Activated CD4-positive, CD25-positive, alpha-beta regulatory T cell (primary cell): ENCODE measurements at places on chromosomes 2 and 18.

GRCh38 chr2:41598161-41598894, 449.5 kb upstream of the PKDCC start:
- no peak for DNase-seq

DNA sequence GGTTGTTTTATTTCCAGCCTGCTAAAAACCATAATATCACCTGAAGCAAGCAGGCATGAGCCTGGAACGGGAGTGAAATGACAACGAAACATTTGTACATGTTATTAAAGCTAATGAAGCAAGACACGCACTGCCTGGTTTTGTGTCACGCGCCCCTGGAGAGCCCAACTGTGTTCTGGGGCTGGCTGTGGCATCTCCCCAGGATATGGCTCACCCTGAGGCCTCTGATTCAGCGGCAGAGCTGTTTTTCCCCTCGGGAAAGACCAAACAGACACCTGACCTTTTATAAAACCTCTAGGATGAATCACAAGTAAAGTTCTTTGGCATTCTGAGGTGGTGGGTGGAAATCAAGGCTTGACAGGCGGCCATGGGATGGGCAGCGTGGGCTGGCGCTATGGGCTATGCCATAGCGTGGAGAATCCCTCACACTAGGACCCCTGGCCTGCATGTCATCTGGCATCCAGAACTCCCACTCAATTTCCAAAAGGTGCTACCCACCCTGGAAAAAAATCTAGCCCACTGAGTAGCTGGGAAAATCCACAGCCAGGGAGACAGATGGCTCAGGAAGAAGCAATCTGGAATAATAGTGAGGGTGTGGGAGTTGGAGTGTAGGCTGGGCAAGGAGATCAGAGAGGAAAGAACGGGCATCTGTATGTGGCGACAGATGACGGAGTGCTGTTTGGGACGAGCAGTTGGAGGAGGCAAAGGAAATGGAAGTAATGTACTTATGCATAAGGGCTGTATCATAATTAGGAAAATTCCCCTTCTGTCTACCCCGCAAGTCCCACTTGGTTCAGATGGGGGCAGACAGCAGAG, 262.0 kb downstream of the AFF3 start:
- DNase-seq = no peak

- no peak for DNase-seq
Observed at GRCh38 chr2:88006912-88007439, 9.4 kb downstream of the RNU2-63P start.

DNA sequence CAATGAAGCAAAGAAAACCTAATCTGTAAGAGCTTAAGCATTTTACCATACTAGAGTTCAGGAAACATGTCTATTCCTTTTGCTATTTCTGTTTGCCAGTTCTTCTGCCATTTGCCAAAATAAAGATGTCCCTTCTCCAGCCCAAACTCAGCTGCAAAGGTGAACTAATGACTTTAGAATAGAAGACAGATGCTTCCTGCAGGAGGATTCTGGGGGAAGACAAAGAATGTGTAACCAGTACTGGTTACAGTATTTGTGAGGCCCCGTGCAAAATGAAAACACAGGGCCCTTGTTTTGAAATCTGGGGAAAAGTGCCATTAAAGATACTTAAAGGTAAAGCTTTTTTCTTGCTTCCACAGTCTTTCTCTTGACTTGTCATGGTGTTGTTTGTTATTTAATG, 34.3 kb upstream of the MTX2 start:
- no peak for DNase-seq

DNA sequence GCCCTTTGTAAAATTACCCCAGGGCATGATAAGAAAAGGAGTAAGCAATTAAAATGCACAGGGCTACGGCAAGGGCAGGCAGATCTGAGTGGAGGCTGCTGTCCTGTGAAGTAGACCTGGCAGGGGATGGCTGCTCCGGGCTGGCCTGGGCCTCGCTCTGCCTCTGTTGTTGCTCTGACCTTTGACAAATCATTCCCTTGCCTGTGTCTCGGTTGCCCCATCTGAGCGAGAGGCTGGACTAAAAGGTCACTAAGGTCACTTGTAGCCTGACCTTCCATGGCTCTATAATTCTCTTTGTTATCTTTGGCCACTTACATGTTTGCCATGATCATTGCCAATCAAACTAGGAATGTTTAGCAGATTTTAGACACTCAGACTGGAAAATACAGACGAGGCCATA, 118.1 kb downstream of the KLHL29 start:
- no peak for DNase-seq

GRCh38 chr2:231348173-231348572, 47.3 kb upstream of the B3GNT7 start:
- DNase-seq = no peak

DNA sequence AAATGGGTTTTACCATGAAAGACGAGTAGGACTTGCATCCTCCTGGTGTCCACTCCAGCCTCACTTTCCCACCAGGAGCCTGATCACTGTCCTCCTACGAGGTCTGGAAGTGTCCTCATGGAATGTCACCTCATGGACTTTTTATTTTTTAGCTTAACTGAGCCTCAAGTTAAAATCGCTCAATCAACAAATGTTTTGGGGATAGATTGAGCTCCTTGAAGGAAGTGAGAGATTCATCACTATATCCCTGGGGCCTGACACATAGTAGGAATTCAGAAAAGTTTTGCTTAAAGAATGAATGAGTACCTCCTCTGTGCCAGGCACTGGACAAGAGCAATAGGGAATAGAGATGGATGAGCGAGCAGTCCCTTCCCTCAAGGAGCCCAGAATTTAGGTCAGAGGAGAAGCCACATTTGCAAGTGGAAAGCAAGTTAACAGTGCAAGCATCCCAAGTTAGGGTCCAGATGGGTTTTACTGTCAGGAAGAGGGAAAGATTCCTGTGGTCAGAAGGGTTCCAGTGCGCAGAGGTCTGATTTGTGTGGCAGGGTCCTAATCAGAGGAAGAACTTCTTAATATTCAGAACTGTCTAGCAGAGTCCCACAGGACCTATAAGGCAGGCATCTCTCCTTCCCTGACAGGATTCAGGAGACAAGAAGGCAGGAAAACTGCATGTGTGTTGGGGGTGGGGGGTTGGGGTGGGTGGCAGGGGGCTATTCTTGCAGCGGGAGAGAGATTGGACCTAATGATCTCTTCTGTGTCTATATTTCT, 67.0 kb downstream of the MYCN start:
- DNase-seq = no peak

GRCh38 chr2:172586245-172586891, 30.5 kb downstream of the PDK1 start:
- DNase-seq = no peak

DNA sequence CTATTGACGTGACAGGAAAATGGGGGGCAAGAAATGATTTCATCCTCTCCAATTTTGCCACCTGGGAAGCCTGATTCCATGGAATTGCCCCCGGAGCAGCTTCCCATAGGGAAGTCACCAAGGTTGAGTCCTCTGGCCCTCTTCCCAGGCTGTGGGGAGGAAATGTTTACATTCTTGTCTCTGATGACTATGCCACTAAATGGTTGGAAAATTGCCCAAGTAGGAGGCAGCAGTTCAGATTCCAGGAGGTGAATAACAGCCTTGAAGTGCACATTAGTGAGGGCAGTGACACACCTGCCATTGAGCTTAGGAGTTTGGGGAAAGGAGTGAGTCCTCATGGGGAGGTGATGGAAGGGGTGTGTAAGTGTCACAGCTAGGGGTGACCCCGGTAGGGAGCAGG, 449.2 kb upstream of the DCC start:
- DNase-seq = no peak

DNA sequence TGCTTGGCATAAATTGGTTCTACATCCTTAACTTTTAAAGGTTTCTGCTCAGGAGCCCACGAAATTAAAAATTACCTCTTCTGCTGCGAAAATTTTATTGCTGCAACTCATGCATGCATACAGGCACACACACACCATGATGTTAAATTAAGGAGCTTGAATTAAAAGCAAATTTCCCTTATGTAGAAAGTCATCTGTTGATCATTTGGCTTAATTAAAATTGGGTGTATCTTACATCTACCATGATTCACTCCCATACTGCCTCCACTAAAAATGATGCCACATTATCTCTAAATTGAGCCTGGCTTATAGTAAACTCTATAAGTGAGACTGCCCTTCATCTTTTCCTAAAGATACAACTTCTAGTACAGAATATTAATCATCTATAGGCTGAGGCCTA, 145.4 kb downstream of the NCK2 start:
- no peak for DNase-seq

- DNase-seq = no peak
Observed at GRCh38 chr18:69387186-69387585, 13.5 kb upstream of the DOK6 start.

DNA sequence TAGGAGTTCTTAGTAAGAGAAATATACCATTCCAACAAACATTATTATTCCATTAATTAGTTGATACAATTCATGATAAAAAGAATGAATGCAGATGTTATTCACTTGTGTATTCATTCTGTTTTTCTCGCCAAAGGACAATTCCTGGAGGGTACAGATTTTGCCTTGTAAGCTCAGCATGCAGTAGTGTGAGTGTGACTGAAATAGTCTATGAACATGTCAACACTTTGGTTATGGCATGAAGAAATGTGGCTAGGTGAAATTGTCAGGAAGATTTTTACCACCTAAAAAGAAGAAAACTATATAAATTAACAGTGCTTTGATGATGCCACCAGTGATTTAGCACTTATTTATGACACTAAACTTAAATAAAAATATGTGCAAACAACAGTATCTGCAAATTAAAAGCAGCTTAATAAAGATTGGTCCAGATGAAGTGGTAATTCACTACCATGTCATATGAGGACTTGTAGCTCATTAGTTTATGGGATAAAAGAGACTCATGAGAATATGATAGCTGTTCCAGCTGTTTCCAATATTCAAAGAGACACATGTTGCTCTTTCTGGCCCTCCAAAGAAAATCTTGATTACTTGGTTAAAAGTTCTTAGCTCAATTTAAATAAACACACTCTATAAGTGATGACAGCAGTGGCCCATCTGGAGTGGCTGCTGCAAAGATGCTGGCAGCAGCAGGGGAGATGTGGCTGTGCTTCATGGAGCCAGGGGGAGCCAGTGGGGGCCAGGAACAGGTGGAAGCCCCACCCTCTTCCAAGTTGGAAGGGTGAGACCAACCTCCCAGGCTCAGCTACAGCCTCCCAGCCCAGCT, 165.0 kb downstream of the CDH19 start:
- no peak for DNase-seq

DNA sequence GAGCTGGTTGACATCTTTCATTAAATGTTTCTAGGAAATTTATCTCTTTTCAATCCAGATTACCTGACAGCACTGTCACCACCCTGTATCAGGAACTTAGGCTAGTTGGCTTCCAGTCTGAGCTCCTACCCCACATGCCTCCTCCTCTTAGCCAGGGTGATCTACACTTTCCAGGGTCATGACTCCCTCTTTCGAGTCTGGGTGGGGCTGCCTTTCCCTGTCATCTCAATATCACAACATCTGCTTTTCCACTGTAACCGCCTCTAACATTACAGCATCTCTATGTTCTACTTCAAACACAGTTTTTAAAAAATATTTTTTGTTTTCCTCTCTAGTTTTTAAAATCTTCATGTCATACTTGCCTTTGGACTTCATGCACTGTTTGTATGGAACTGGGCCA, 129.2 kb downstream of the RBMS1 start:
- DNase-seq = no peak

DNA sequence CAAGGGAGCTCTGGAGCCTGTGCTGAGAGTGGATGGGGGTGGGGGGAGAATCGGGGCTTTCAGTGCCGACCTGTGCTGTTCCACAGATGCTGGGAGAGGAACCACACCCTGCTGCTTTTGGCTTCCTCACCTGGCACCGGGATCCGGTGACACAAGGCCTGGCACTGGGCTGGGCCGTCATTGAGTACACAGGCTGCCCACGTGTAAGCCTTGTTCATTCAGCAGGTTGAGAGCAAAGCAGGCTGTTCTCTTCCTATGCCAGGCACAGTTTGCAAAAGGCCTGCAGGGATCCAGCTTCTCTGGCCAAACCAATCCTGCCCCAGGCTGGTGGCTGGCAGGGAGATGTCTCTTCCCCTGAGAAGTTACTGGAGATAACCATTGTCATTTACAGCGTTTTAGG, 17.1 kb downstream of the TRIB2 start:
- DNase-seq = no peak

GRCh38 chr2:20623241-20623640, 27.7 kb downstream of the HS1BP3 start:
- DNase-seq = no peak

DNA sequence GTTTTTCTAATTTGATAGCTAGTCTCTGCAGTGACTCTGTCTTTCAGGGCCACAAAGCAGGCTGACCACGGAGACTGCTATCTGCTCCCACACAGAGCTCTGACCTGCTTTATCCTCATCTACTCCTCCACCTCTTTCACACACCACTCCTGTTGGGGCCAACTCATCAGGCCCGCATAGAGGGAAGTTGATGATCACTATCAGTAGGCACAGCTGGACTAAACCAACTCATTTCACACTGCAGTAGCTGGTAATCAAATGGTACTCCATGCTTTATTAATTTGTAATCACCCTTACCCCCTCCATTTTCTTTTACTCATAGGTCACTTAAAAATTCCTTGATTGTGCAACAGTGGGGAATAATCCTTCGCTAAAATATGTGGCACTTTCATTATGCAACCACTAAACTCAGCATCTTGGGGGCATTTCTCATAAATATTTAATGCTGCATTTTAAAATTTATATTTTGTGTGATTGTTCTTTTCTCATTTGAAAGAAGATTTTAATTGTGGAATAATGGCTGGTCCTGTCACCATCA, 249.8 kb upstream of the GCFC2 start:
- DNase-seq = no peak

DNA sequence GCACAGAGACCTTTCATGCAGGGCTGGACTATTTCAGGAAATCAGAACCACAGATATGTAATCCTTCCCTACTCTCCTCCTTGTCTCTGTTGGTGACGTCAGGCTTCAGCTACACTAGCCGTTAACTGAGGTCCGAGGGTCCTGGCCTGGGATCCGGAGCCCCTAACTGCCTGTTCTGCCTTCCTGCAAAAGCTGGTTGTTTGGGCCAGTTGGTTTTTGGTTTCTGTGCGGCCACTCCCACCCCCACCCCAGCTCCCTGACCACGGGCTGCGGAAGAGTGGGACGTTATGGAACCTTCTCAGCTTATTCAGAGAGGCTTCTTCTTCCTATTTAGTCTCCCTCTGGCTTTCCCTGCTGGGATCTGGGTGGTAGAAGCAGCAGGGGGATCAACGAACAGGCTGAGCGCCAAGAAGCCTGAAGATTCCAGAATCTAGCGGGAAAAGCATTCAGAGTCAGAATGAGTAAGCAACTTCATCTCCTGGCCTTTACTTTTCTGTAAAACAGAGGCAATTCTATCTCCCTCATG, 49.3 kb upstream of the ROCK2 start:
- DNase-seq = no peak

DNA sequence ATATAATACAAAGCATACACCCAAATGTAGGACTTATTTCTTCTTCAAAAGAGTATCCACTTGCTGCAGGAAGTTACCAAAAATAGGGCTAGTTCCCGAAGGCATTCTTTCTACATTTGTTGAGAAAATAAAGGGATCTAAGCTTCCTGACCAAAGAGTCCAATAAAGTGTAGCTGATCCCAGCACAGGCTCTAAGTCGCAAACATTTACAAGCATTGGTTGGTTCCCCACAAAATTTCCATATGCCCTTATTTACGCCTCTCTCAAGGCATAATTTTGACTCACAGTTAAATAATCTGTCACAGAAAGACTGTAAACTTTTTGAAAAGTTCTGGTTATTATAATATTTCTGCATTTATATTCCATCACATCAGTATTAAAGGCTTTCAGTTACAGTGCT, 1520.1 kb upstream of the ZEB2 start:
- no peak for DNase-seq
